ENCODE measurements at places on chromosomes 6 and 20. TPM values are rescaled to one million over a fixed set of nuclear protein-coding genes. Genes with fewer than 3 reads are reported as not detected.
A peak's percentile ranks its signal among the peaks of the same experiment; 100 is the strongest.

Gene ANGPT4
- total RNA-seq, result 0.81 TPM

Gene LY86
- total RNA-seq, result 13.8 TPM

Gene PTCRA
- 5.0 TPM for total RNA-seq

Gene NR2E1
- total RNA-seq, result not detected

Gene BPIFA1
- not detected for total RNA-seq

Gene SLC2A10
- 17.7 TPM for total RNA-seq

Gene ADGRF1
- 12.9 TPM for total RNA-seq

Gene LAMA4
- total RNA-seq, result 134 TPM

Gene RIN2
- 116 TPM for total RNA-seq

Gene GATA5
- total RNA-seq, result 2.5 TPM

DNA sequence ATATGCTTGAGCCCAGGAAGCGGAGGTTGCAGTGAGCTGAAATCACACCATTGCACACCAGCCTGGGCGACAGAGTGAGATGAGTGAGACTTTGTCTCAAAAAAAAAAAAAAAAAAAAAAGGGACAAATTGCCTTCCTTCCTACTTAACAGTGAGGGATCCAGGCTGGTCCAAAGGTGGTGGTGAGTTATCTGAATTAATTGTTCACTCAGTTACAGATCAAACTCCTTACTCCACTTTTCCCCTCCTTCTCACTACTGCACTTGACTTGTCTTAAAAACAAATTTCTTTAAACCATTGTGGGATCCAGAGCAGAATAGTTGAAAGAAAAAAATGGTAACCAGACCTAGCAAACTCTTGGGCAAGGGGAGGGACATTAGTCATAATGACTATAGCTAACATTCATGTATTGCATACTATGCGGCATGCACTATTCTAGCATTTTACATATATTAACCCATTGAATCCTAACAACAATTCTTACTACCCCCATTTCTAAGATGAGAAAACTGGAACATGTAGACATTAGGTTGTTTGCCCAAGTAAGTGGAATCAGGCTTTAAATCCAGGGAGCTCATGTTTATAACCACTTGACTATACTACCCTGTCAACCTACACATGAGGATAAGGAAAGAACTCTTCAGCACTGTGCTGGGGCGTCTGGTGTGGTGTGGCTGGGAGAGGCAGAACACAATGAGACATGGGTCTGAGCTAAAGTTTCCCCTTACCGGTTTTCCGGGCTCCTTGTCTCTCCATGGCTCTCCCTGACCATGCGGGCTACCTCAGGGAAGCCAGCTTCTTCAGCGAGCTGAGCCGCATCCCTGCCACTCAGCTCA, 1.5 kb downstream of the GPANK1 start:
- no peak for DNase-seq

- DNase-seq, result no peak
Observed at GRCh38 chr20:10089871-10090587, 55.2 kb downstream of the ANKEF1 start.

DNA sequence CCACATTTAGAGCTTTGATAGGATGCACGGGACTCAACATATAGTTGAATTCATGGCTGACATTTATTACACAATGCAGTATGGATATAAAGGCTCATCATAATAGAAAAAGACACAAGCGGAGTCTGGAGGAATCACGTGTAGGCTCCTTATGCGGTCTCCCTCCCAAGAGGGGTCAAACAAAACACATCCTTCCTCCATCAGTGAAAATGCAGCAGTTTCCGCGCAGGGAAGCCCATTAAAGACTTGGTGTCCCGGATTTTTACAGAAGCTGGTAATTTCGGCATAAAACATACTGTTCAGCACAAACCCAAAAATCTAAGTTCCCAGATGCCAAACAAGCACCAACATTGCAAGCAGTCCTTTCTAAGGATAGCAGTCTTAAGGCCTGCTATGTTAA, 1.1 kb downstream of the USP45 start:
- DNase-seq, result no peak

GRCh38 chr6:105320765-105321164, 82.1 kb downstream of the PREP start:
- no peak for DNase-seq

- no peak for DNase-seq
Observed at GRCh38 chr6:139290787-139291311, 949 bp downstream of the TXLNB start.

DNA sequence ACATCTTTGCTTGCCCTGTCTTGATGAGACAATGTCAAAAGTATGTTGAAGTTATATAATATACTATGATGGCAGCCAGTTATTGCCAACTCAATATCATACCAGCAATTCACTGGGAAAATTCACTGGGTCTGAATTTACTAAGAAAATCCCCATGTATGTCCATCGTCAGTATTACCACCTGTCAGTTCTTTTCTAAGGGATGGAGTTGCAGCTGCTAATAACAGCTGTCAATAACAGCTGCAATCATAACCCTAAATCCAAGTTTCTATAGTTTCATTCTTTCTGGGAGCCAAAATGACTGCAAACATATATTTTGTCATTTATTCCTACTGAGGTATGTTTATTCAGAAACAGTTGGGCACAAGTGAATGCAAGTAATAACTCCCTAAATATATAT, 132.6 kb upstream of the RIN2 start:
- DNase-seq, result no peak

GRCh38 chr6:44342489-44342888, at the start of gene SPATS1:
TSS of gene SPATS1 (plus strand) at chr6:44342650. CDS start at chr6:44343096, 446 bp downstream.
- no peak for DNase-seq

DNA sequence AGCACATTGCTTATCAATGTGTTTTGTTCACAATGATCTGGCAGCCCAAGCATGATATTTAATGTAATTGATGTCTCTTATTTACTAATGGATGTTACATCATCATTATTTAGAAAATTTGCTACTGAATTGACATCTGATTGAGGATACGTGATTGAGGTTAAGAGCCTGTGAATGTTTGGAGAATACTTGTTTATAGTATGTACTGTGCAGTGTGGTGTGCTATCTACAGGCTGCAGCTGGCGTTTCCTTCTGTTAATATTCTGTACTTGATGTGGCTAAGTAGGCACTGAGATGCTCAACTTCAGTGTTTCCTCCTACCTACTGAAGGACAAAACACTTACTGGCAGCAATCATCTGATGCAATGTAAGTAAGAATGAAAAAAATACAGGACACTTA, 709.6 kb upstream of the FLRT3 start:
- DNase-seq, result no peak

GRCh38 chr6:45049188-45049843, 278.8 kb upstream of the RUNX2 start:
- no peak for DNase-seq

- DNase-seq, result no peak
Observed at GRCh38 chr6:13156381-13156780, 172.0 kb downstream of the TBC1D7 start.

DNA sequence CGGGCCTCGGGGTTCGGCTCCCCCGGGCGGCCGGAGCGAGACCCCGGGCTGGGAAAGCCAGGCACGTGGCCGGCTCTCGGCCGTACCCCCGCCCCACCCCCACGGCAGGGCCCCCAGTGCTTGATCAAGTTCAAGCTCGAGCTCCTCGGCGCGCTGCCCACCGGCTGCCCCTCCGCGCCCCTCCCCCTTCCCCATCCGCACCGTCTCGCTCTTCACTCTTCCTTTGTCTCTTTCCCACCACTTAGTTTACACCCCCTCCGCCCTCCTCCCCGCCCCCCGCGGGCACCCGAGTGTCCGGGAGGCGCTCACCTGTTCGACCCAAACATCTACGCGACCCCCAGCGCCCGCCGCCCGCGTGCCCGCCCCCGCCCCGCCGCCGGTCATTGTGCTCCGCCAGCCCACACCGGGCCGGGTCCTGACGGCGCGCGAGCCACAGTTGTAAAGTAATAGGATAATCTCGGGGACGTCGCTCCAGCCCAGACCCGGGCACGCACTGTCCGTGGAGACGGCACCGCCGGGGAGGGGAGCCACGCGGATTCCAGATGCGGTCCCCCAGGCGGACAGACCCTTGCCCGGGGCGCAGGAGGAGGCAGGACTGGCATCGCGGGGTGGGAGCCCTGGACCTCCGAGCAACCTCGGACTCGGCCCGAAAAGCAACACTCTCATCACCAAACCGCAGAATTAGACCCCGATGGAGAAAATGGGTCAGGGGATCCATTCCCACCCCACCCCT, 100.7 kb downstream of the NOL4L start:
- no peak for DNase-seq

DNA sequence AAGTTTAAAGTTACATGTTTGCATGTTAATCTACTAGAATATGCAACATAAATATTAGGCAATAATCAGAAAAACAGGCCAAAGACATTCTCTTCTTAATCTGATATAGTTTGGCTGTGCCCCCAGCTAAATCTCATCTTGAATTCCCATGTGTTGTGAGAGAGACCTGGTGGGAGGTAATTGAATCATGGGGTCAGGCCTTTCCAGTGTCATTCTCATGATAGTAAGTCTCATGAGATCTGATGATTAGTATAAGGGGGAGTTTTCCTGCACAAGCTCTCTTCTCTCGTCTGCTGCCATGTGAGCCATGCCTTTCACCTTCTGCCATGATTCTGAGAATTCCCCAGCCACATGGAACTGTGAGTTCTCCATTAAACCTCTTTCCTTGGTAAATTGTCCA, 1241.7 kb upstream of the ADGRB3 start:
- no peak for DNase-seq

DNA sequence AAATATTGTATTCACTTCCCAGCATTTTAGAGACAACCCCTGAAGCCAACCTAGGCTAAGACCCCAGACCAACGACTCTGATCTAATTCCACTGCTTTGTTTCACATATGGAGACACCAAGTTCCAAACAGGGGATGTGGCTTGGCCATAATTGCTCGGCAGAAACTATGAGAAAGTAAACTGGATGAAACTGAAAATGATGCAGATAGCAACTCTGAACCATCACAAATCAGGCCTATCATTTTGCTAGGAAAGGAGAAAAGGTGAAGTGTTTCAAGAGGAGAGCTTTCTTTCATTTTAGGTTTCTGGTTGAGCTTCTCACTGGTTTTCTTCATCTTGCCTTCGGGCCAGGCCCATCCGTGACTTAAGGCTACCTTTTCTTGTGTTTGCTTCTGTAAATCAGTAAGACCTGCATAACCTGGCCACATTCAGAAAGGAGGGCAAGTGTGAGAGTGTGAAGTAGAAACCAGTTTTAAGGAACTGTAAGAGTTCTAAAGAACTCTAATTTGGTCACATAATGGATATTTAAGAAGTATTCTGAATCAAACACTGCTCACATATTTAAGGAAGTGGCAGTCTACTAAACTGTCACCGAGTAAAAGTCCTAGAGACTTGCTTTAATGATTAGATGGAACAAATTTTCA, 105.8 kb downstream of the BACH2 start:
- DNase-seq, result no peak

DNA sequence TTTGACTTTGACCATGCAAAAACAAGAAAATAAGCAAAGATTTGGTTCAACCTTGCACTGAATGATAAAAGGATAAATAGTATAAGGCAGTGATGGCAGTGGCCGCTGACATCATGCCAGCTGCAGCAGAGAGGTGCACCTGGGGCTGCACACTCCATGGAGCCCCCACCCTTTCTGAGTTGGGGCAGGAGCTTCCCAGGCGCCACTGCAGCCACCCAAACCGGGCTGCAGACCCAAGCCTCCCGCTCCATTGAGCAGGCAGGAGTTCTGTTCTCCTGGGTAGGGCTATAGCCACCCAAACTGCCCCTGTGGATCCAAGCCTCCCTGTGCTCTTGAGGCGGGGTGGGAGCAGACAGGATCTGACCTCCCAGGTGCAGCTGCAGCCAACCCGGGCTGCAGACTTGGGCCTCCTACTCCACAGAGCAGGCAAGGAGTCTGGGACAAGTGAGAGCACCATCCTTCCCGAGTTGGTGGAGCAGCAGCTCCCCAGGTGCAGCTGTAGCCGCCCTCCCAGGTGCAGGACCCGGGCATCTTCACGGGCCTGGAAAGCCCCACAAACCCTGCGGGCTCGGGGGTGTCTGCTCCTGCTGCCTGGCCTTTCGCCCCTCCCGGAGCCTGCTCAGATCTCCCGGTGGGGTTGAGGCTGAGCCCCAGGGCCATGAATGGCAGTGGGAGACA, 537.9 kb downstream of the TENT5A start:
- DNase-seq, result peak; percentile 26

DNA sequence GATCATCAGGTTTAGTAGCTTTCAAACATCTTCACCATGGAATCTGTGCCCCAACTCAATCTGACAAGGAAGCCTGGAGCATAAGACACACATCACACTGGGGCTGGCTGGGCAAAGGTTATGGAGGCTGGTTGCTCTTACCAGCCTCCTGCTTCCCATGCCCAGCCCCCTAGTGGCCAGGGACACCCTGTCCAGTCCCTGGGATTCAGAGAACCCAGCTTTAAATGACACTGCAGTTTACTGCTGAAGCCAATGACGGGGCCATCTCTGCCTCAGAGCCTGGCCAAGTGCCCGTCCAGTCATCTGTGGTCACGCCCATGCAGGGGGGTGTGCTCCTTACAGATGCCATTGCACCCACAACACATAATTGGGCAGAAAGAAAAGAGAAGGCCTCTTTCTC, 272.9 kb downstream of the SMOC2 start:
- DNase-seq, result no peak

- no peak for DNase-seq
Observed at GRCh38 chr6:146357578-146358430, 185.8 kb upstream of the RAB32 start.

DNA sequence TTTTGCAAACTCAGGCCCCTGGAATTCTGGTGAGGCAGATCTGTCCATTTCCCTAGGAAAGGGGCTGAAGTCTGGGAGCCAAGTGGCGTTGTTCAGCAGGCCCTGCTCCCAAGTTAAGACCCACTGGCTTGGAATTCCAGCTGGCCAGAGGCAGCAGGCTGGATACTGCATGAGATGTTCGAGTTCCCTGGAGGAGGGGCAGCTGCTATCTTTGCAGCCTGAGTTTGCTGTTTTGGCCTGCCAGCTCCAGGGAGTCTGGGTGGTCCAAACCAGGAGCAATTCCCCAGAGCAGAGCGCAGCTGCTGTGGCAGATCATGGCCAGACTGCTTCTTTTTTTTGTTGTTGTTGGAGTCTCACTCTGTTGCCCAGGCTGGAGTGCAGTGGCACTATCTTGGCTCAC, 18.2 kb upstream of the PGK2 start:
- no peak for DNase-seq

DNA sequence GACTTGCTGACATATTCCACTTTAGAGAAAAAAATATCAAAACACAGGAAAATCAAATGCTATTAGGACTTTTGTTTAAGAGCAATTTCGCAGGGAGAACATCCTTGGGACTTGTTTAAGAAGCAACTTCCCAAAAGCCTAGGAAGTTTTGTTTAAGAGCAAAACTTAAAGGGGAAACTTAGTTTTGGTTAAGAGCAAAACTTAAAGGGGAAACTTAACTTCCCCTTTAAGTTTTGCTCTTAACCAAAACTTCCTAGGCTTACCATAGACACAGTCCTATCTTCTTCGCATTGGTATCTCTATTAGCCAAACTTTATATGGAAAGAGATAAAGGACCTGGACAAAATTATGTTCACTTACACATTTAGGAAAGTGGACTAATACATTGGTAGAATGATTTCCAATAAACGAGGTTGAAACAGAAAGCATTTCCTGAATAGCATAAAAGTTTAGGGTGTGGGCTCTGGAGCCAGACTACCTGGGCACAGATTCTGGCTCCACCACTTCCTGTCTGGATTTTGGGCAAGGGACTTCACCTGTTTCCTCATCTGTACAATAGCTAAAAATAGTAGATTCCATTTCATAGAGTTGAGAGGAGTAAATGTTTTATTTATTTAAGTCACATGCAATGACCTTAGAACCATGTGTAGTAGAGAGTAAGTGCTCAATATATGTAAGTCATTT, 15.7 kb downstream of the PAQR8 start:
- no peak for DNase-seq

- DNase-seq, result no peak
Observed at GRCh38 chr6:144063246-144063743, 32.1 kb downstream of the SF3B5 start.

Data from upper lobe of right lung (tissue), 1 donor.